Sciatic nerve (tissue), 2 donors: ENCODE measurements at places on chromosomes 16 and 17.
A peak's percentile ranks its signal among the peaks of the same experiment; 100 is the strongest.

- DNase-seq = no peak
Measured at GRCh38 chr16:83953796-83954576, 946 bp downstream of the OSGIN1 start.

DNA sequence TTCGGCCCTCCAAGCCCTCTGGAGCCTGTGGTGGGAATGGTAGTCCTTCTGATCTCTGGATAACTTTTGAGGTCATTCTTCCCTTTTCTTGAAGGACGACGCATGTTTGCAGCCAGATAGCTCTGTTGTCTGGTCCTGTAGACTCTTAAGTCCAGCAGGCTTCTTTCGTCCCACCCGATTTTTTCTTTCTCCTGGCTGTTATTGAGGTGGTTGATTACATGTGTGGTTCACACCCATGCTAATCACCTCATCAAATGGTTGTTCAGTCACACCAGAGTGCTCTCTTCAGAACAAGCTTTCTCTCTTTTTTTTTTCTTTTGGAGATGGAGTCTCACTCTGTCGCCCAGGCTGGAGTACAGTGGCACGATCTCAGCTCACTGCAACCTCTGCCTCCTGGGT is 30.6 kb downstream of the PIGL start:
- DNase-seq = no peak

GRCh38 chr16:80577485-80578280 is 36.9 kb downstream of the DYNLRB2 start:
- DNase-seq = no peak

GRCh38 chr17:71115669-71115972 is 946.3 kb downstream of the KCNJ2 start:
- DNase-seq = no peak

DNA sequence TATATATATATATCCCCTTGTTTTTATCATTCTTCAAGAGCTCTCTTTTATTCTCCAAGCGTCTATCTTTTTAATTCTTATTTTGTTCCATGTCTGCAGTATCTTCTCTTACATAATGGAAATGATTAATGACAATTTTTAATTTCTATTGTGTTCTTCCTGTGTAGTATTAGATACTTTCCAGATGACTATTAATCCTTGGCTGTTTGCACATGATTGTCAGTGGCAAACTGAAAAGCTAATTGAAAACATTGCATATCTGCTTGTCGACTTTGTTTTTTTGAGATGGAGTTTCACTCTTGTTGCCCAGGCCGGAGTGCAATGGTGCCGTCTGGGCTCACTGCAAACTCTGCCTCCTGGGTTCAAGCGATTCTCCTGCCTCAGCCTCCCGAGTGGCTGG is 124.7 kb downstream of the BCAS3 start:
- DNase-seq = no peak

DNA sequence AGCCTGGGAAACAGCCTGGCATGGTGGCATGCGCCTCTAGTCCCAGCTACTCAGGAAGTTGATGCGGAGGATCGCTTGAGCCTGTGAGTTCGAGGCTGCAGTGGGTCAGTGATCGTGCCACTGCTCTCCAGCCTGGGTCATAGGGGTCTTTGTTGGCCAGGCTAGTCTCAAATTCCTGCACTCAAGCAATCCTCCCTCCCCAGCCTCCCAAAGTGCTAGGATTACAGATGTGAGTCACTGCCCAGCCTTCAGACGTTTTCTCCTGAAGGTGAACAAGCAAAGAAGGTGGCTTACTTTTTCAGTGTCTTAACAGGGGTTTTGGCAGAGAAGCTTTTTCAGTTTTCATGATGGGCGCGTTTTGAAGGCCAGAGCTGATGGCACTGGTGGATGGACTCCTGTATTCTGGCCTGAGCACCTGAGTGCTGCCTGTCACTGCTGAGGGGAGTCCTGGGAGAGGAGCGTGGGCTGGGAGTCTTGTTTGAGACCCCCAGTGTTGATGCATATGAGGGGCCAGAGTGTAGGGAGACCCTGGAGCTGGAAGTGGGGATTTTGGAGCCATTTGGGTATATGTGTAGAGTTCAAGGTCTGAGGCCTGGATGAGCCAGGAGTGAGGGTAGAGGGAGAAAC is 41.4 kb downstream of the FOXK2 start:
- no peak for DNase-seq

GRCh38 chr17:65550075-65550662 is 11.3 kb downstream of the AXIN2 start:
- DNase-seq = no peak

DNA sequence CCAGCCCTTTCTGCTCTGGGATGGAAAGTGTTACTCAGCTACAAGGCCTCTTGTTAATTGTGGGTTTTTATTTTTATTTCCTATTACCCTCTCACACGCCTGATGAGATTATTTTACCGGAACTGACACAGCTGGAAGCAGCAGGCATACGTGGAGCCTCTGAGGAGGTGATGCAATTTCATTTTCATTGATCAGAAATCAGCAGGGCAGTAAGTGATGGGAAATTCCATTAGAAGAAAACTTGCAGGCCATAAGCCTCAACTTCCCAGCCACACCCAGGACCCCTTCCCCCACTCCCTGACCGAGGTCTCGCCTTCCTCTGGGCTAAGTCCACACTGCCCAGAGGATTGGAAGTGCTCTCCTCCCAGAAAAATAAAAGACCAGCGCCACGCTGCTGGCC is 69.7 kb downstream of the ZFHX3 start:
- DNase-seq = no peak

DNA sequence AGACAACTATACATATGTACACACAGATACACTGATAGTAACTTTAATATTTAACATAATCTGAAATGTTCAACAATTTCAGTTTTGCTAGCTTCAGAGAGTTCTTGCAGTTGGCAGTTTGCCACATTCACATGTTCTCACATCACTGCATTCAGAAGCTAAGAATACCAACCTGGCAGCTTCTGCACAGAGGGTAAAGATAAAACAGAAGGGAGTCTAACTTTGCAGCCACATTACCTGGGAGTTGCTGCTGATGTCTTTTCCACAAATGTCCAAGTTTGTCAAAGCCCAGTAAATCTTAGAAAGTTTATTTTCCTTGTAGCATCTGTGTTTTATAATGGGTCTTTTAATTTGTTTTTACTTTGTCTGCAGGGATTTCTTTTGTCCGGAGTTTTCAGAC is 332.0 kb downstream of the BCAS3 start:
- DNase-seq = no peak

DNA sequence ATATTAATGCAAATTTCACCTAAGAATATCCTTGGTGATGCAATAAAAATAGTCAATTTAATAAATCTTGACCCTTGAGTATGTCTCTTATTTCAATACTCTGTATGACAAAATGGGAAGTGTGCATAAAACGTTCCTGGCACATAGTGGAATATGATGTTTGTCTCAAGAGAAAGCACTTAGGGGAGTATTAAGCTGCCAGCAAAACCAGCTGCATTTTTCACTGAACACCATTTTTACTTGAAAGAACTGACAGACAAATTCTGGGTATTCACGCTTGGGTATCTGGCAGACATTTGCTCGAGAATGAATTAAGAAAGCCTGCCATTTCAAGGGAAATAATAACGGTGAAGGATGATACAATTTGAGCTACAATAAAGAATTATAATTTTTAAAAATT is 364.8 kb downstream of the SOX9 start:
- no peak for DNase-seq

DNA sequence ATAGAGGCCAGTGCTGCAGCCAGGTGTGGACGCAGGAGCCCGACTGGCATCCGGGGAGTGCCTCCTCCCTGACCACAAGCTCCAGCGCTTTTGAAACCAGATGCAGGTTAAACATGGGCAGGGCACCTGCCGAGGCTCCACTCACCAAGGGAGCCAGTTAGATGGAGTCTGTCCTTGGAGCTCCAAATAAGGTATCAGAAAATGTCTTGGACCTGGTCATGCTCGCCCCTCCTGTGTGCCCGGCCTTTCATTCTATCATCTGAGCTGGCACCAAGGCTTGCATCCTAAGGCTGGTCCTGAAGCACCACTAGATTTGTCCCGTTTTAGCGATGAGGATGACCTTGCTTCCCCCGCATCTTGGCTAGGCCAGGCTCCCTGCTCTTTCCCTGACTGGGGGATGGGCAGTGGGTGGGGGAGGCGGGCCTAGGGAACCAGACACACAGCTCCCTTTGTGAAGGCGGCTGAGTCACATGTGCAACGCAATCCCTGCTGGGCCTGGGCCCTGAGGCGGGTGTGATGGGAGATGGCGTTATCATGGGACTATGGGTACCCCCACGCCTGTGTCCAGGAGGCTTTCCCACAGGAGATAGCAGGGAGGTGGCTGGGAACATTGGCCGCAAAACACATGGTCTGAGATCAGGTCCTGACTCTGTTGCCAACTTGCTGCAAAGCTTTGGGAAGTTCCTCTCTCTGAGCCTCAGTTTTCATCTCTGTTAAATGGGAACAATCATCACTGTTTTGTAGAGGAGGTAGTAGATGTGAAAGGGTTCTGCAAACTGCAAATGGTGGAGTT is 5.0 kb upstream of the ADGRG1 start:
- peak; percentile 83 for DNase-seq

GRCh38 chr17:35467824-35468223 is 19.3 kb upstream of the SLFN13 start:
- no peak for DNase-seq

- DNase-seq = no peak
Measured at GRCh38 chr17:40664582-40665333, at the start of gene KRT222. Gene KRT222, minus strand, starts transcription at chr17:40665177. Its CDS starts 78 bp downstream, at chr17:40665099.

- DNase-seq = no peak
Measured at GRCh38 chr16:735982-736453, 4.8 kb downstream of the CIAO3 start.

DNA sequence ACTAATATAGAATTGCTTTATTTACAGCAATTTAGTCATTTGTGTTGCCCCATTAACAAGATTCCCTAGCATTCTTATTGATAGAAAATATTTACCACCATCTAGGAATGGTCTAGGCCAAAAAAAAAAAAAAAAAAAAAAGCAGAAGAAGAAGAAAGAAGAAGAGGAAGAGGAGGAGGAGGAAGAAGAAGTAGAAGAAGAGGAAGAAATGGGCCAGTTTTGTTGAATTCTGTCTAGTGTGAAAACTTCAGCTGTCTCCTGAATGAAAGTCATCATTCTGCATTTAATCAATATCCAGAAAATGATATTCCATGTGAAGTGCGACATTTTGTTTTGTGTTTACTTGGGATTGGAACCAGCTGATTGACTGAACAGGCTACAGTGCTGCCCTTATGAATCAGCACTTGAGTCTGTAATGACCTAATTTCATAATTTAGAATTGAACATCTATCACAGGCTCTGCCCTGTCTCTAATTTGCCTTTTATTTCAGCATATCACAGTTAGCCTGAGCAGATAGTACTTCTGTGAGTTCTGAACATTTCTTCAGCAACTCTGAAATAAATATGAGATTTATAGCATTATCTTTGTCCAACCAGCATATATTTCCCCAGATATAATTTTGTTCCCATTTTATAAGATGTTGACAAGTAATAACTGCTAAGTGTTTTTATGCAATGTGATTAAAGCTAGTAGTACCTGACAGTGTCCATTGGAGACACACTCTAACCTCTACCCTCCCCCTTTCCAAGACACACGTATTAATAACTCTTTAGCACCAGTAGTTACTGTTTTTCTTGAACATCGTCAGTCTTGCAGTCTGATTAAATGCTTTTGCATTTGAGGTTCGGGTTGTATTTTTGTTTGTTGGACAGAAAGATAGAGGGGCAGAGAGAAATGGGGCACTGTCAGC is 5.9 kb downstream of the ANKFN1 start:
- no peak for DNase-seq

- DNase-seq = no peak
Measured at GRCh38 chr17:64400642-64401041, 10.0 kb upstream of the PECAM1 start.

DNA sequence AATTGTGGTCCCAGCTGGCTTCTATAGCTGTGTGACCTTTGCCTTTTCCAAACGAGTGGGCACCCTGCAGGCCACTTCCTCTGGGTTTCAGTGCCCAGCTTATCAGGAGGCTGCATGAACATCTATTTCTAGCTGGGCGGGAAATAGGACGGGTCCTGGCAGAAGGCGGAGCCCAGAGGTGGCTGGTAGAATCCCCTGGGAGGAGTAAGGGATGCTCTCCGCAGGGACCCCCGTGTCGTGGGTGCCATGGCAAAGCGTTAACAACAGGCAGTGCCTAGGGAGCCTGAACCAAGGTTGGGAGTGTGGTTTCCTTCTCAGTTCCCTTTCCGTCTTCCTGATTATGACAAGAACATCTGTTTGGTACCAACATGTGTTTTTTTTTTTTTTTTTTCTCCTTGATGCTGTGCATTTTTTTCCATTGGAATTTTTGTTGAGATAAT is 58.2 kb downstream of the PLCG2 start:
- no peak for DNase-seq
